ENCODE measurements at places on chromosomes 1 and 21. TPM values are rescaled to one million over a fixed set of nuclear protein-coding genes. Genes with fewer than 3 reads are reported as not detected.
A peak's percentile ranks its signal among the peaks of the same experiment; 100 is the strongest.

DNA sequence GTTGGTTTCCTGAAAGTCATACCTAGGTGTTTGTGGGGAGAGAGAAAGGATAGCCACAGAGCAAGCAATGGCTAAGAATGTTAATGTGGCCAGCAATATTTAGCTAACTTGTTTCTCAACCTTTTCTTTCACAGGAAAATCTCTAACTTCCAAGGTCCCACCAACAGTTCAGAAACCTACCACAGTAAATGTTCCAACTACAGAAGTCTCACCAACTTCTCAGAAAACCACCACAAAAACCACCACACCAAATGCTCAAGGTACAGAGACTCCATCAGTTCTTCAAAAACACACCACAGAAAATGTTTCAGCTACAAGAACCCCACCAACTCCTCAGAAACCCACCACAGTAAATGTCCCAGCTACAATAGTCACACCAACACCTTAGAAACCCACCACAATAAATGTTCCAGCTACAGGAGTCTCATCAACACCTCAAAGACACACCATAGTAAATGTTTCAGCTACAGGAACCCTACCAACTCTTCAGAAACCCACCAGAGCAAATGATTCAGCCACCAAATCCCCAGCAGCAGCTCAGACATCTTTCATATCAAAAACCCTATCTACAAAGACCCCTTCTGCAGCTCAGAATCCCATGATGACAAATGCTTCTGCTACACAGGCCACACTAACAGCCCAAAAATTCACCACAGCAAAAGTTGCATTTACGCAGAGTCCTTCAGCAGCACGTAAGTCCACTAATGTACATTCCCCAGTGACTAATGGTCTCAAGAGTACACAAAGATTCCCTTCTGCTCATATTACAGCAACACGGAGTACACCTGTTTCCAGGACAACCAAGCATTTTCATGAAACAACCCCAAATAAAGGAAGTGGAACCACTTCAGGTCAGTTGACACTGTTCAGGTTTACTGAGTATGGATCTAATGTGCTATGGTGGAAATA is 15.3 kb downstream of the CD55 start:
- H3K27me3 ChIP-seq = no peaks in the 10 kb centered on the region
- no peaks in the 10 kb centered on the region for H3K4me1 ChIP-seq
- peaks cover 2% of the 10 kb centered on the region for H3K36me3 ChIP-seq
- no peak overlapping the region for H3K4me3 ChIP-seq
- H3K27ac ChIP-seq = no peak overlapping the region

DNA sequence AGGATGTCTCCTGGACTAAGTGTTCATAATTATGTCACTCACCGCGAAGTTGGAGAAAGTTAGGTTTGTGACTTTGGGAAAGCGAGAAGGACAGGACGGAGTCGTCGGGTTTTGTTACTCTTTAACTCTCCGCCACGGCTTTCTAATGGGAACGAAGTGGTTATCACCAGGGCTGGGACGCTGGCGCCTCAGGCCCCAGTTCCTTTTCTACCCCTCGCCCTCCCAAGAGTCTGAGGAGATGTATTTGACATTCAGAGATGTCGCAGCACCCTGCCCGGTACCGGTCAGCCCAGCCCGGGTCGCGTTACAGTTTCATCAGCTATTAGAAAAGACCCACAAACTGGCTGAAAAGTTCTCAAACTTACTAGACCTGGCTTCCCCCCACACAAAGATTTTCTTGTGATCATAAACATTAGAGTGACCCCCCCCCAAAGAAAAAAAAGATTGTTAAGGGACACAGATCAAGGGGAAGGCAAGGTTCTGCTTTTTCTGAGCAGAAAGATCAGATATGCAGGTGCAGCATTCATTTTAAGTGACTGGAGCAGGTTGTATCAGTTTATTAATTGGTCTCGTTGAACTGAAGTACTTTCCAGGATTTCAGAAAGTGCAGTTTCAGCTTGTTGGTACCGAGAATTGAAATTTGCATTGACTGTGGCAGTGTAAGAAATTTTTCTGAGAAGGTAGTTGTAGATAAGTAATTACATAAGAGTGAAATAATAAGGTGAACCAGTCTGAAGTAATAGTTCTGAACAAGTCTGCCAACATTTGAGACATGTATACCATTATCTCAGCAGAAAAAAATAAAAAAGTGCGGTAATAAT is 859 bp upstream of the ZBTB18 start:
- DNase-seq = no peak
- H3K4me3 ChIP-seq = peak overlapping the region; percentile 87
- no peaks in the 10 kb centered on the region for H3K27me3 ChIP-seq
- peak overlapping the region; percentile 9 for H3K27ac ChIP-seq
- peaks cover 11% of the 10 kb centered on the region for H3K4me1 ChIP-seq
- peaks cover 4% of the 10 kb centered on the region for H3K36me3 ChIP-seq

Gene RNU1-4
- under 0.01 TPM for total RNA-seq

DNA sequence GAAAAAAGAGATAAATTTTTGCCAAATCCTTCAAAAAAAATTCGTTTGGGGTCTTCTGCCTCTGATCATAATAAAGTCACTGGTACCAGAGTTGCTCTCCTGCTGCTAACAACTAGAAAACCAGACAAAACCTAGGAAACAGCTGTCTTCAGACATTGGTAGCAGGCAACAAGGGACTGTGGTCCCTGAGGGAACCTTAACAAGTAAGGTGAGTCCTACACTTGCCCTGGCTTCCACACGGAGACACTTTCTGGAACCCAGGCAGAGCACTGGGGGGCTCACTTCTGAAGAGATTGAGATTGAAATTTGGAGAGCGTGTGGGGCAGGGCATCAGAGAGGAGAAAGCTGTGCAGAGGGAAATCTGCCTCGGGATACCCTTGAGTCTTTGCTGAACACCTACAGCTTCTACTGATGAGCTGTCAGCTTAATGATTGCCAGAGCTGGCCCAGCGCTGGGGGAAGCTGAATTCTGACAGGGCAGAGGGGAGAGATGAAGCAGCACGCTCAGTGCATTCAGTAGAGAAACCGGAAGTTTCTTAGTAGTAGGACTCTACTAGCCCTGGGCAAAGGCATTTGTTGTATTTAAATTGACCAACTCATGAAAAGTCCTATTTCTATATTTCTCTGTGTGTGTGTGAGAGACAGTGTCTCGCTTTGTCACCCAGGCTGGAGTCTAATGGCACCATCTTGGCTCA is 18.5 kb upstream of the FAM89A start:
- no peaks in the 10 kb centered on the region for H3K36me3 ChIP-seq
- H3K27ac ChIP-seq = no peak overlapping the region
- DNase-seq = no peak
- H3K27me3 ChIP-seq = no peaks in the 10 kb centered on the region

- H3K27me3 ChIP-seq = no peaks in the 10 kb centered on the region
- H3K4me3 ChIP-seq = peak overlapping the region; percentile 77
- H3K4me1 ChIP-seq = peaks cover 4% of the 10 kb centered on the region
- no peaks in the 10 kb centered on the region for H3K36me3 ChIP-seq
- DNase-seq = peak; percentile 8
- no peak overlapping the region for H3K27ac ChIP-seq
These were observed 876 bp downstream of the RAB29 start for GRCh38 chr1:205774198-205775014.

DNA sequence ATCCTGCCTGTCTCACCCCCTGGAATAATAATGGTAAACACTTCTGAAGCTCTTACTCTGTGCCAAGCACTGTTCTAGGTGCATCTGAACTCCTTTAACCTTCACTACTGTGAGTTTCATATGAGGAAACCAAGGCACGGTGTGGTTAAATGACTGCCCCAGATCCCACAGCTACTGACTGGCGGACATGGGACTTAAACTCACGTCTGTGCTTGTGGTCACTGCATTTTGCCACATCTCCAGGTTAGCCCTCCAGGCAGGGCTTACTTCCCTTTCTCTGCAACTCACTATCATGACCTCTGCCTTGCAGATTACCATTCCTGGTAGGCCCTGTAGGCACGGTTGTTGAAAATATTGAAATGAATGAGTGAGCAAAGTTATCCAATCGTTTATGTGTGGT is 83.4 kb downstream of the ADSS2 start:
- no peak overlapping the region for H3K4me3 ChIP-seq
- no peaks in the 10 kb centered on the region for H3K36me3 ChIP-seq
- no peak overlapping the region for H3K27ac ChIP-seq
- H3K4me1 ChIP-seq = no peaks in the 10 kb centered on the region

DNA sequence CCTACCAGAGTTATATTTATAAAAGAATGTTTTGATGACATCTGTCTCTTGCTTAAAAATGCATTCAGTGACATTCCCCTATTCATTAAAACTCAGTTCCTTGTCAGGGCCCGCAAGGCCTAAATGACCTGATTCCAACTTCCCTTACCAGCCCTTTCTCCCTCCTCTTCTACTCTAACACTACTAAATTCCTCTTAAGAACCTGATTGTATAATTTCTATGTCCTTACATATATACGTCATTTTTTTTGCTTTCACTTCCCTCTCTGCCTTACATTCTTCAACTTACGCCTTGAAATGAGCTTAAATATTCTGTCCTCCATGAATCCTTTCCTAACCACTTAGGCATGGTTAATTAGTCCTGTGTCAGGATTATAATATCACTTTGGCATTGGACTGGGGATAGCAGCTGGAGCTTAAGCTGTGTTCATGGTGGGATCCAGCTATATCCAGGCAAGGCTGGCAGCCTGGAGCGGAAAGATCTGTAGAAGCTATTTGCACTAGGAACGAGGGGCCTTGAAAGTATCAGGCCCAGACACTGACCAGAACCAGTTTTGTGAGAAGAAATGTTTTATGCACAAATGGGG is 360.2 kb upstream of the PTBP2 start:
- no peaks in the 10 kb centered on the region for H3K27me3 ChIP-seq
- H3K27ac ChIP-seq = no peak overlapping the region
- H3K4me1 ChIP-seq = peaks cover 31% of the 10 kb centered on the region
- no peak overlapping the region for H3K4me3 ChIP-seq
- no peak for DNase-seq
- no peaks in the 10 kb centered on the region for H3K36me3 ChIP-seq

DNA sequence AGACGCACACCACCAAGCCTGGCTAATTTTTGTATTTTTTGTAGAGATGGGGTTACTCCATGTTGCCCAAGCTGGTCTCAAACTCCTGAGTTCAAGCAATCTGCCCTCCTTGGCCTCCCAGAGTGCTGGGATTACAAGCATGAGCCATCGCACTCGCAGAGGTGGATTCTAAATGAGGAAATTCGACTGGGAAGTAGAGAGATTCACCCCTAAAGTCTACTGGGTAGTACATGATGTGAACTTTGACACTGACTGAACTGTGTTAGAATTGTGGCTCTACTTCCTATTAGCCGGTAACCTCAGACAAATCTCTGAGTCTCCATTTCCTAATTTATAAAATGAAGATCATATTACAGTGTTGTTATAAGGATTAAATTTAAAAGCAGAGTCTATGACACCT is 276.0 kb upstream of the NR5A2 start:
- no peak overlapping the region for H3K27ac ChIP-seq
- H3K4me1 ChIP-seq = no peaks in the 10 kb centered on the region
- no peaks in the 10 kb centered on the region for H3K36me3 ChIP-seq
- no peaks in the 10 kb centered on the region for H3K27me3 ChIP-seq
- no peak overlapping the region for H3K4me3 ChIP-seq

DNA sequence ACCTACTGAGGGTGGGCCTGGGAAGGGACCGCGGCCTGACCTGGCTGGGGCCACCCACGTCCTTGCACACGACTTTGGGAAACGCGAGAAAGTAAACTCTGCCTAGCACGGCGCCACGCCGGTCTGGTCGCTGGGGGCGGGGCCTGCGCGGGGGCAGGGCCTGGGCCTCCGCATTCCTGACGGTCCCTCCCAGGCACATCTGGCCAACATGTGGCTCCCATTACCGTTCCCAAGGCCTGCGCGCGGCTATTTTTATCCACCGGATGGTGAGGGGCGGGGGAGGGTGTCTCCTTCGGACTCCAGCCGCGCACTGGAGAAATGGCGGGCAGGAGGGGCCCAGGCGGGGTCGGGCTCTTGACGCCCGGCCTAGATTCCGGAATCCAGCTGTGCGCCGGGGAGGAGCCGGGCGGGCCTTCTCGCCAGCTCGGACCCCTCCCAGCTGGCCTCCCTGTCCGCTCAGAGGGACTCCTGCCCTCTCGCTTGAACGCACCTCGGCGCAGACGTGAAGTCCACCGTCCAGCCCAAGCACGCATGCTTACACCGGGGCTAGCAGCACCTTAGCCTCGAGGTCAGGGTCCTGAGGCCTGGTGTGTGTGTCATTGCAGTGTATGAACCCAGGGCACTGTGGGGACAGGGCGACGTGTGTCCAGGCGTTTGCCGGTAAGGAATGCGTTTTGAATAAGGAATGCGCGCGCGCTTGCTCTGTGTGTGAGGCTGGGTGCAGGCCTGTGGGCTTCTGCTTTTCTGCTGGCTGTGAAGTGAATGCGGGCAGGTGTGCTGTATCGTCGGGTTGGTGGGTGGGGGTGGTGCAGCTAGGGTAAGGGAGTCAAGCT is 2.1 kb downstream of the EVA1B start:
- peak overlapping the region; percentile 90 for H3K4me3 ChIP-seq
- no peaks in the 10 kb centered on the region for H3K27me3 ChIP-seq
- DNase-seq = peak; percentile 97

All from fibroblast of lung (primary cell).